ENCODE measurements at places on chromosomes 7 and 10.

GRCh38 chr7:109497053-109497452, 927.4 kb downstream of the DNAJB9 start:
- no peak for DNase-seq

DNA sequence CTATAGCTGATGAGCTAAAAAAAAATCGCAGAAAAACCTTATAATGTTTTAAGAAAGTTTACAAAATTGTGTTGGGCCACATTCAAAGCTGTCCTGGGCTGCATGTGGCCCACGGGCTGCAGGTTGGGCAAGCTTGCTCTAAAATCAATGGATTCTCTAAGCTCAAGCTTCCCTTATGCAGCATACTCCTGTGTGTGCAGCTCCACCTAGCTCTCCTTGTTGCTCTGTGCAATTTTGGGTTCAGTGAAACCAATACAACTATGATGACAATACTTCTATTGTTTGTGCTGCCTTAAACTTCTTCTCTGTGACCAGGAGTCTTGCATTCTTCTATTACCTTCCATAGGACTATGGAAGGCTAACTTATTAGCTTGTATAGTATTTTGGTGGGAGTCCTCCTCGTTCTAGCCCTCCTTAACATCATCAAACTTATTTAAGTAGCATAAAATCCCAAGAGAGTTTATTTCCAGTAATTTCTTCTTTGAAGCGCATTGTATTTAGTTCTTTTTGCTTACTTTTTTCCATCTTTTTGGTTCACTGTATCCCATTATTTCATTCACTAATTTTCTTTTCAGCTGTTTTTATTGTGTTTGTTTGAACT, 170.9 kb upstream of the SMIM30 start:
- no peak for DNase-seq

DNA sequence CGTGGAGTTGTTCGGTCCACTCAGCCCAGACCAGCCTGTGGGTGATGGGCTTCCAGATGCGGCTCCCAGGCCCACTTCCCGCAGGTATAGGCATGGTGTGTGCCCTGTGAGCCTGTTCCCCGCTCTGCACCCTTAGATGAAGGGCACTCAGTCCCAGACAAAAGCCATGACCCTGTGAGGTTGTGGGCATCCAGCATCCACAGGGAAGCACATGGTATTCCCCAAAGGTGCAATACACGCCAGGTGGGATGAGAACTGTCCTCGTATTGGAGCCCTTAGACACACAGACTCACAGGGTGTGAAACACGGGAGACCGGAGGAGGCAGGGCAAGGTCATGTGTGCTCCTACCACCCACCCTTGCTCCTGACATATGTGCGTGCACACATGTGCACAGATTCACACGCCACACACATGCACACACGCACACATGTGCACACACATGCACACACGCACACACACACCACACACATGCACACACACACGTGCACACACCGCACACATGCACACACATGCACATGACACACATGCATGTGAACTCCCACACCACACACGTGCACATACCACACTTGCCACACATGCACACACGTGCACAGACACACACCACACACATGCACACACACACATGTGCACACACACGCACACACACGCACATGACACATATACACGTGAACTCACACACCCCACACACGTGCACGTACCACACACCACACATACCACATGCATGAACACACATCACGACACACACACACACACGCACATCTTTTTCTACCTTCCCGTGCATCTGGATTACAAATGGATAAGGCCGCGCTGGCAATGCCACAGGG, 319.4 kb downstream of the WDR37 start:
- DNase-seq = peak; percentile 56

DNA sequence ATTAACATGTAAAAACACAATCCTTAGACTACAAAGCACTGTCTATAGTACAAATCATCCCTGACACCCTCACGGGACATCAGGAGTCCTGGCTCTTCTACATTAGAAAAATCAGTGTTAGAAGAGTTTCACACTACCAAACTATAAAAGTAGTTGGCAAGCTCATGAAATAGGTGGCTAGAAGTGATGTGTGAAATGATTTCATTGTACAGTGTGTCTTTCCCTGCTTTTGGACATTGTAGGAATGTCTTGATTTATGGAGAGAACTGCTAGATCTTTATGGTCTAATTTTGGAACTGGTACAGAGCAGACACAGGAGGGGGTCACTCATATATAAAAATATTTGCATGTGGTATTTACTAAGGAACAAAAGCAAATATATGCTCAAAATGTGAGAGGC, 33.2 kb downstream of the SEMA3A start:
- no peak for DNase-seq

GRCh38 chr7:116665332-116665996, 6.5 kb upstream of the MET start:
- no peak for DNase-seq
